ENCODE measurements at places on chromosomes 7 and 10.

GRCh38 chr10:101244321-101245050 is 15.2 kb upstream of the LBX1 start:
- DNase-seq = no peak
- H3K36me3 ChIP-seq = no peaks in the 10 kb centered on the region
- peaks cover 20% of the 10 kb centered on the region for H3K27me3 ChIP-seq
- H3K4me1 ChIP-seq = no peaks in the 10 kb centered on the region
- no peak overlapping the region for H3K27ac ChIP-seq

DNA sequence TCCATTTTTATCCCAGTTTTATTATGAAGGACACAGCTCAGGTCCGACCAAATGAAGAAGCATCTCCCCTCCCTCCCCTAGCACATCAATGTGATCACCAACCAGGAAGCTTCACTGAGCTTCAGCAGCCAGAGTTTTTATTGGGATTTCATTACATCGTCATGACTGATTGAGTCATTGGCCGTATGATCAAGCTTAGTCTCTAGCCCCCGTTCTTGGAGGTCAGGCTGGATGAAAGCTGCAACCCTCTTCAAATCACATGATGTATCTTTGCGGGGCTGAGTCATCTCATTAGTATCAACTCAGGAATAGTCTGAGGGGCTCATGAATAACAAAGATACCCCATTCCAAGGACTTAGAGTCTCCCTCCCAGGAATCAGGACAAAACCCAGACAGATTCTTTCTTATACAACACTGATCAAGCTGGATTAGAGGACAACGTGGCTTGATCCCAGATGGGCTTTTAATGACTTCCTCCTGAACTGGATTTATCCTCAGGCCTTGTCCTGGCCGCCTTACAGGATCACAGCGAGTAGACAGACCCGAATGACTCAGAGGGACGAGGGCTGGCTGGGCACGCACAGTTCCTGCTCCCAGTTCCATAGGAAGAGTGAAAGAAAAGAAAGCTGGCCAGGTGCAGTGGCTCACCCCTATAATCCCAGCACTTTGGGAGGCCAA is 14.5 kb downstream of the LIMK1 start:
- no peak overlapping the region for H3K27ac ChIP-seq
- no peak overlapping the region for H3K4me3 ChIP-seq
- H3K4me1 ChIP-seq = peaks cover 10% of the 10 kb centered on the region
- H3K36me3 ChIP-seq = no peaks in the 10 kb centered on the region

- H3K27me3 ChIP-seq = peaks cover 73% of the 10 kb centered on the region
- peaks cover 2% of the 10 kb centered on the region for H3K4me1 ChIP-seq
- H3K4me3 ChIP-seq = no peak overlapping the region
- DNase-seq = no peak
- no peak overlapping the region for H3K27ac ChIP-seq
These were observed 4.3 kb downstream of the TLX1 start for GRCh38 chr10:101135141-101136006.

DNA sequence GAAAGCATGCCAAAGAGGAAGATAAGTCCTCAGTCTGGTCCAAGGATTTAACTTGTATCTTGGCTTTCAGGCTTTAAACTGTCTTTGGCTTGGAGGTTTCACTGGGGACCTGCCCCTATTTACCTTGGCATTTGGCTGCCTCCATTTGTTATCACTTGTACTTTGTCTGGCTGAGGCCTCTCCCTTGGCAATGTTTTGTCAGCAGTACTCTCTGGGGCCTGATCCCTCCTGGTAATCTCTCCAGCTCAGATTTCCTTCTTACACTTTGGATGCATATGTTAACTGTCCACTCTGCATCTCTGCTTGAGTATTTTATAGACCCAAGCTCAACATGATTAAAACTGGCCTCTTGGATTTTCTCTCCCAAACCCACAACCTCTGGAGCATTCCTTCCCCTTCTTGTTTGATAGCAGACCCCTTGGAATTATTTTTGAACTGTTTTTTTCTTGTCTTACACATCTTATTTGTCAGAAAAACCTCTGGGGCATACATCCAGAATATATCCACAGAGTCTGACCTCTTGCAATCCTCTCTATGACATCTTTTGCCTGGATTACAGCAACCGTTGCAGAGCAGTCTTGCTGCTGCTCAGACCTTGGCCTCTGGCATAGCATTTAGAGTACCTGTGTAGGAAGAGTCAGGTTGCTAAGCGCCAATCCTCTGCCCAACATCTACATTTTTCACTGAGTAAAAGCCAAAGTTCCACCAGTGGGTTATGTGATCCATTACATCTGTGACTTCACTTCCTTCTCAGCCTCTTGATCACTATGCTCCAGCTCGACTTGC is 35.2 kb downstream of the ZNF487 start:
- no peak overlapping the region for H3K4me3 ChIP-seq
- DNase-seq = no peak
- H3K4me1 ChIP-seq = no peaks in the 10 kb centered on the region
- no peaks in the 10 kb centered on the region for H3K27me3 ChIP-seq

DNA sequence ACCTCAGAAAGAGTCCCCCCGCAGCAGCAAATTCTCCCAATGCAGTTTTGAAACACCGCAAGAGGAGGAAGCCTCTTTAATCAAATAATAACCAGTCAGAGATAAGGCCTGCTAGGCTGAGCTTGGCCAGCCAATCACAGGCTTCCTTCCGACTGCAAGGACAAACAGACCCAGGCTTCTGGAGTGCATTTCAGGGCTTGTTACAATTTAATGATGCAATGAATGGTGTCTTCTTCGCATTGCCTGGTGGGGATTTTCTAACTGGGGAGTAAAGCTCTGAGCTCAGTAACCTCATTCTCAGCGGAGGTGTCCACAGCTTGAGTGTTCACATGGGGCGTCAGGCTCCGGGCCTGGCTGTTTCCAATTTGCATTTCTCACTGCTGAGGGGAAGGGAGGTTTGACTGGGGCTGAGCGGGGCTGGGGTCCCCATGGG is 31.8 kb upstream of the GPAM start:
- no peaks in the 10 kb centered on the region for H3K36me3 ChIP-seq
- H3K27ac ChIP-seq = no peak overlapping the region
- no peaks in the 10 kb centered on the region for H3K27me3 ChIP-seq
- no peaks in the 10 kb centered on the region for H3K4me1 ChIP-seq

Measured in kidney (tissue), 22 donors.